Stimulated activated CD4-positive, alpha-beta T cell treated with anti-CD3 and anti-CD28 coated beads, Interleukin-1b, Interleukin-23, amount 100 ng/mL, for 1 hour (primary cell): ENCODE measurements at places on chromosomes 16 and 17.

DNA sequence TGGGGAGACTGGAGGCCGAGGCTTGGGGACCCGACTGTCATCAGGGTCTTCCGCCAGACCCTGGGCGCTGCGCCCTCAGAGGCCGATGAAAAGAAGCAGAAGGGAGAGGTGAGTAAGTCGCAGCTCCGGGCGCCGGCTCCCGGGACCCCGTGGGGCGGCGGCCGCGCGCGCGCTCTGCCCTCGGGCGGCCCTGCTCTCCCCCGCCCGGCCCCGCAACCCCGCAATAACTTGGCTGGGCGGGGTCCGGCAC, 392 bp upstream of the ABHD15 start:
- no peak for DNase-seq

DNA sequence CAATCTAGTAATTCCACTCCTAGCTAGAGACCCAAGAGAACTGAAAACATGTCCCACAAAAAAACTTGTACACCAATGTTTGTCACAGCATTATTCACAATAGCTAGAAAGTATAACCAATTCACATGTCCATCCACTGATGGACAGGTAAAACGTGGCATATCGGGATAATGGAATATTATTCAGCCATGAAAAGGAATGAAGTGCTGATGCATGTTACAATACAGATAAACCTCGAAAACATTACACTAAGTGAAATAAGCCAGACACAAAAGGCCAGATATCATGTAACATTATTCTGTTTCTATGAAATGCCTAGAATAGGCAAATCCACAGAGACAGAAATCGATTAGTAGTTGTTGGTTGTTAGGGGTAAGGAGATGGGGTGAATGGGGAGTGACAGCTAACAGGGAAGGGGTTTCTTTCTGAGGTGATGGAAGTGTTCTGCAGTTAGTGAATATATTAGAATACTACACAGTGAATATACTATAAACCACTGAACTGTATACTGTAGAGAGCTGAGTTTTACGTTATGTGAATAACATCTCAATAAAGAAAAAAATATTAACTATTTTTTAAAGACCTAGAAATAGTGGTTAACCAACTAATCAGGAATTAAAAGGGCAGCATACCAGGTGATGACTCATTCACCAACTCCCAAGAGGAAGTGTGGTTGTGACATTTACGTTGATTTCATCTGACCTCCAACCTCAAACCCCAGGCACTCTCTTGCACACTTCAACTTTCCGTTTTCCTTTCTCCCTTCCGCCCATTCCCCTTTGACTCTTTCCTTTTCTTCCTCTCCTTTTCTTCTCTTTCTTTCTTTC, 48.6 kb downstream of the GAS7 start:
- DNase-seq, result no peak

DNA sequence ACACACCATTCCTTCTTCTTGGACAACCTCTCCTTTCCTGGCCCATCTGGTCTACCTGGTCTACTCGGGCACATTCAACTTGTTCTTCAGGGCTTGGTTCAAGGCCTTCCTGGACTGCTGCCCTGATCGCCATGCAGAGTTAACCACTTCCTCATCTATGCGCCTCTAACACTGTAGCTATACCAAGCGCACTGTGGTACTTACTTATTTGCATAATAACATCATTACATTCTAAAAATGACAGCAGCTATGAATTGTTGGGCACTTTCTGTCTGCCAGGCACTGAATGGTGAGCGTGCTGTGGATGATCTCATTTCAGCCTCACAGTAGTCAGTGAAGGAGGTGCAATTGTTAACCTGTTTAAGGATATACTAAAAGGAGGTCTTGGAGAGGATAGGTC, 66.9 kb upstream of the SDK2 start:
- no peak for DNase-seq

- no peak for DNase-seq
Measured at GRCh38 chr17:79684132-79684985, 46.4 kb upstream of the ENPP7 start.

GRCh38 chr16:87223656-87224248, 93.4 kb downstream of the C16orf95 start:
- DNase-seq, result no peak

- DNase-seq, result peak; percentile 62
Measured at GRCh38 chr17:81119223-81120148, 45.8 kb upstream of the PVALEF start.

GRCh38 chr17:73819440-73820395, 175.5 kb upstream of the SDK2 start:
- no peak for DNase-seq

GRCh38 chr17:79801156-79802038, 4.5 kb upstream of the CBX8 start:
- DNase-seq, result no peak

DNA sequence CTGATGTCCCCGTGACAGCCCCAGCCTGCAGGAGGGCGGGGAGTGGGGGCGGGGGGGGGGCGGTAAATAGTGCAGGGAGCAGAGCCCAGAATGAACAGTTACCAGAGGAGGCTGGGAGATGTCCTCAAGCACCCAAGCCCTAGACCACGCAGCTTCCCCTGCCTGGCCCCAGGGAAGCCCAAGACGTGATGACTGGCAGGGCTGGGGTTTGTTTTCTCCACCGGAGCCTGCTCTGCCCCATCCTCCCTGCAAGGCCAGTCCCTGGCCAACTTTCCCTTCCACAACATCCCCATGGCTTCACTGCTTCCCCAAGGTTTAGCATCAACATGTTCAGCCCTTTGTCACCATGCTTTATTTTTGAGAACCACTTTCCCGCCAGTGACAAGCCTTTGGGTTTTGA, 1.4 kb upstream of the BEAN1 start:
- no peak for DNase-seq

- no peak for DNase-seq
Measured at GRCh38 chr16:20611350-20611902, 35.3 kb upstream of the ACSM2B start.

DNA sequence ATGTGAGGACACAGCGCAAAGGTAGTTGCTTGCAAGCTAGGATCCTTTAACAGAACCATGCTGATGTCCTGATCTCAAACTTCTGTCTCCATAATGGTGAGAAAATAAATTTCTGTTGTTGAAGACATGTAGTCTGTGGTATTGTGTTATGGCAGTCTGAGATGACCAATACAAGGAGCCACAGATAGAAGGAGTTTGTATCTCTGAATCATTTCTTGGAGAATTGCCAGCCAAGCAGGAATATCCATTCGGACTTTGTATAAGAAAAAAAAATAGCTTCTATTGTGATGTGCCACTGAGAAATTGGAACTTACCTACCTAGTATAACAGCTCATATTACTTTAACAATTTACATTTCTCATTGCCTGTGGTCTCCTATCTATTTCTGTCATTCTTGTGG, 447.6 kb upstream of the CA10 start:
- DNase-seq, result no peak

GRCh38 chr17:82311971-82312370, 5.4 kb downstream of the CD7 start:
- no peak for DNase-seq

DNA sequence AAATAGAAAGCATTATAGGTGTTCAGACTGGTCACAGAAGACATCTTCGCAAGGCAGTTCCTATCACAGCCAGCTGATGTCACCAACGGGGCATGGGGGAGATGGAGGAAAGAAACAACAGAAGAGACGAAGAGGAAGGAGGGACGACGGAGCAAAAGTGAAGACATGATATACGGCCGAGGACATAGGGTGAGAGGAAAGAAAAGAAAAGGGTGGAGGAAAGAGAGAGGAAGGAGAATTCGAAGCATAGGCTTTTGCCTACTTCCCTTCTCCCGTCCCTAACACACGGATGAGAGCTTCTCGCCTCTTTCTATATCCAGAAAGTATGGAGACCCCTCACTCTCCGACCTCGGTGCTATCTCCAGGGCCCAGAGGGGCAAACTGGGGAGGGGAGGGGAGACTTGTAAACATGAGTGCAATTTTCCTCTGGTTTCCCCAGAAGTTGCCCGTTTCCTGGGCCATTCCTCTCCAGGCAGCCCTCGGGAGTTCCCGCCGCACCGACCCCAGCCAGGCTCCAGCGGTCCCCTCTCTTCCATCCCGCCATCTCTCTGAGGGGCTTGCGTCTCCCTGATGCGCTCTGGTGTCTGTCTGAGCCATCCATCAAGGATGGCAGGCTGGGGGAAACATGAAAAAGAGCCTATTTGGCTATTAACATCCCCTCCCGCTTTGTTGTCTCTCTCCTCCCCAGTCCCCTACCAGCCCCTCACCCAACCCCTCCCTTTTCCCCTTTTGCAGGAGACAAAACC, 26.0 kb downstream of the COPZ2 start:
- no peak for DNase-seq

GRCh38 chr16:81517629-81518438, 73.2 kb downstream of the CMIP start:
- no peak for DNase-seq

DNA sequence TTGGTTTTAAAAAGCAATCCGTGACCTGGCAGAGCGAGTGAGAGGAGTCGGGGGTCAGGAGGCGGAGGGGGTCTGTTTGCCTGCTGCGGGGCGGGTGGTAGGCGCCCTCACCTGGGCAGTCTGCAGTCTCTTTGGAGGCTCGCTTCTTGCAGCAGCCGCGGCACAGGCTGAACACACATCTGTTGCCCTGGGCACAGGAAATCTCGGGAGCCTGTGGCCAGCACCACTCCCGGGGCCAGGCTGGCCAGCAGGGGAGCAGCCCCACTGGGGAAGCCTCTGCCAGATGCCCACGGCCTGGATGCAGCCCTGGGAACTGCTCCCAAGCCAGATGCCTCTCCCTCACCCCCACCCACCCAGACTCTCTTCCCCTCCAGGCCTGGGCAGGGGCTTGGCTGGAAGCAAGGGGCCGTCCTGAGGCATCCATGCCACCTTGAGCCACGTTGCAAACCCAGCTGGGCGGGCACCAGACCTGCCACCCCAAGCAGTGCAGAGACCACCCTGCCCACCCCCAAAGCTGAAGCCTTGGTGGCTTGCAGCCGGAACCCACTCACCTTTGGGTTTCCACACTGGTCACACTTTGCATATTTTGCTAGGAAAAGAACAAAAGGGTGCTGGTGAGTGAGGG, 6.6 kb downstream of the GPS1 start:
- DNase-seq, result no peak

- DNase-seq, result no peak
Measured at GRCh38 chr16:2075631-2076030, 27.8 kb downstream of the TSC2 start.

DNA sequence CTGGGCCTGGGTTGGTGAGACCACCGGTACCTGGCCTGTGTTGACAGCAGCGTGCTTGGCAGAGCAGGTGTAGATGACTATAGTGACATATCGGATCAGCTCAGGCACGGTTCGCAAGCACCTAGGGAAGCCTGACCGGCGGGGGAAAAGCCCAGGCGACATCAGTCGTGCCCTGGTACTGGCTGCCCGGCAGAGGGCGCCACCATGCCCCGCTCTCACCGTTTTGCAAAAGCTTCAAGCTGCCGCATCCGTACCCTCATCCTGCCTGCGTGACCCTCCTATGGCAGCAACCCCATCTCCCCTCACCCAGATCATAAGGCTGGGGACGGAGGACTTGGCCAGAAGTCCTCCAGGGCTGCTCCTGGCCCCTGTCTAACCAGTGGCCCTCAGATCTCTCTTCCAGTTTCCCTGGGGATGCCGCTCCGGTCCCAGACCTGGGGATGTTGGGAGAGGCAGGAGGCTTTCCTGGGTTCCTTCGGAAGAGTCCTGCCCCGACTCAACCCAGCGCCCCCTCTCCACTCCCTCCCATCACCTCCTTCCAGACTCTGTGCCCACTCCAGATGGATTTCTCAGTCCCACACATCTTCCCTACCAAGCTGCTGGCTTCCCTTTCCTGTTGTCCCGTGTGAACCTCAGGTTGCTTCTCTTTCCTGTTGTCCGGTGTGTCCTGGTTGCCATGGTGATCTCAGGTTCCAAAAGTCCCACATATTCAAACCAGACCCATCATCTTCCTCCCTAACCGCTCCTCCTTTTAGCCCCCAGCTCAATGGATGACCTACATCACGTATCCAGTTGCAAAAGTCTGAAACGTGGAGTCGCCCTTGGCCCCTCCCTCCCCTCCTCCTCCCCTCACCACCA, 13.7 kb downstream of the ALOX12B start:
- peak; percentile 74 for DNase-seq

GRCh38 chr17:11332706-11333105, 91.7 kb downstream of the SHISA6 start:
- DNase-seq, result no peak

DNA sequence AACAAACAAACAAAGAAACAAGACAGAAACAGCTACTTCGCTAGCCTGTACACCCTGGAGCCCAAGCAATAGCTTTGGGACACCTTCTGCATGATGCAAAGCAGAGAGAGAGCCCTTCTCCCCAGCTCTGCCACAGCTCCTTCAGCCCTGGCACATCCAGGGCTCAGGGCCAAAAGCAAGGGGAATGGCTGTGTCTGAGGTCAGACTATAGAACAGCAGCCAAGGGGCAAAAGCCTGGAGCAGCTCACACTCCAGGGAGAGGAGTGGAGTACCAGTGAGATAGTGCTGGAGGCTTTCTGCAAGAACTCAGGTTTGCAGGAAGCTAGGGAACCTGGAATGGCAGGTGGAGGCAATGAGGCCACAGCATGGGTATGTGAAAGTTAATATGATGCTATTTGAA, 11.6 kb upstream of the SEPHS2 start:
- no peak for DNase-seq

DNA sequence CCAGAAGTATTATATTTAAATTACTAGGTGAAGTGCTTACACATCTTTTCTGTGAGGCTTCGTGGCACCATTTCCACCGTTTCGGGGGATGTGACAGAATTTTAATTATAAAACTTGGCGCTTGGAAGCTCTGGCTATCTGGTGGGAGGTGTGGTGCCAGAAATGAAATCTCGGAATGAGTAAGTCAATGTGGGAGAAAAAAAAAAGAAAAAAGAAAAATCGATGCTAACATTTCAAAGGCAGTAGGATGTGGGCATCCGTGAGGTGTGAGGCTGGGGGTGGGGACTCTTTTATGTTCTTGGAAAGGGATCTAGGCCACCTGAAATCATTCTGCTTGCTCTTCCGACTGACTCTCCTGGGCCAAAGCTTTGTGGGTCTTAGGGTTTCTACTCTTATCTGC, 21.9 kb downstream of the CPPED1 start:
- no peak for DNase-seq

DNA sequence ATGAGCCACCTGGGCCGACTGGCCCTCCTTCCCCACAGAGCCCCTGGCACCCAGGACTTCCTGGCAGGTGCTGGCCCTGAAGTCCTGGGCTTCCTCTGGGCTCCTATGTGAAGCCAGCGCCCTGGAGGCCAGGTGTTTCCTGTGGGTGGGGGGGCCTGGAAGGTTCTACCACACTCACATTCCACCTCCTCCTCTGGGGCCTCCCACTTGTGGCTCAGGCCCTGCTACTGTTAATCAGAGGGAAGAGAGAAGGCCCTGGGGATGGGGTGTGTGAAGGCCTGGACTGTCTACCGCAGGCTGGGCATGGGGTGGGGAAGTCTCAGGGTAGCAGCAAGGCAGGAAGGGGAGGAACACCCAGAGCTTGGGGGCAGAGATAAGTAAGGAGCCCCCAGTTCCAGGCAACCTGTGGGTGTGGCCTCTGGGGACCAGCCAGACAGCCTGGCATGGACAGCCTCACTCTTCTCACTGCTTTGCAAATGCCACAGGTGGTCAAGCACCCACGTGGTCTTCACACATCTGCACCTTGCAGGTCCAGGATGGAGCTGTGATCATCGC, 111.9 kb upstream of the TNRC6C start:
- DNase-seq, result no peak
